ENCODE measurements at places on chromosomes 1 and 21.
A peak's percentile ranks its signal among the peaks of the same experiment; 100 is the strongest.

- no peak for DNase-seq
Measured at GRCh38 chr1:150321826-150322166, 463 bp downstream of the PRPF3 start.

GRCh38 chr1:113275691-113276090 lies 114.6 kb upstream of the MAGI3 start:
- DNase-seq: no peak

- no peak for DNase-seq
Measured at GRCh38 chr1:216261631-216262030, 161.6 kb downstream of the USH2A start.

- peak; percentile 85 for DNase-seq
Measured at GRCh38 chr1:225467193-225468020, 39.6 kb upstream of the LBR start.

DNA sequence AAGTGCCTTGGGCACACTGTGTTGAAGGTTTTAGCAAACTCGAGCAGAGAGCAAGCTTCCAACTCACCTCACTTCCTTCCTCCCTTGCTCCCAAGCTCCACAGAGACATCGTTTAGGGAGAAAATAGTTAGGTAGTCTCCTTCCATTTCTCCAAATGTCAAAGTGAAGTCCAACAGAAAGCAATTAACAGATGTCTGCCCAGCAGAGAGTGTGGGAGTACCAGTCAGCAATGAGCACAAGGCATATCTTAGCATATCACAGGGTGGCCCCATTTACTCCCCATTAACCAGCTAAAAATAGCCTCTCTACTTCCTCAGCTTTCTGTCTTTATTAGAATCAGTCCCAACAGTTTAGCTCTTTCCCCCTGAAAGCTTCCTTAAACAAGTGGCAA lies 334.2 kb upstream of the CAMK1G start:
- DNase-seq: no peak

DNA sequence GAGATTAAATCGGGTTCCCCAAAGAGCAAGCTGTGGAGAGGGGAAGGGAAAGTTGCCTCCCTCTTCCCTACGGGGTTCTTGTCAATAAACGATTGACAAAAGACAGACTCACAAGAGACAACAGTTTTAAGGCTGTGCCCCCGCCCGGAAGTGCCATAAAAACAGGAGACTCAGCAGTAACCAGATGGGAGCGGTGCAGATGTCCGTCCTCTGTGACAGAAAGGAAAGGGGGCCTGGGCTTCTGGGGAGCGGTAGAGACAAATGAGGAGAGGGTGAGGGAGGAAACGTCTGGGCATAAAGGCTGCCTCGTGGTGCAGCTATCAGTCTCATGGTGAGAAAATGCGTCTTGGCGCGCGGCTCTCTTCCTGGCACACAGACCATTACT lies 5.9 kb downstream of the TP73 start:
- no peak for DNase-seq

- no peak for DNase-seq
Measured at GRCh38 chr1:37169743-37170275, 135.5 kb upstream of the GRIK3 start.

DNA sequence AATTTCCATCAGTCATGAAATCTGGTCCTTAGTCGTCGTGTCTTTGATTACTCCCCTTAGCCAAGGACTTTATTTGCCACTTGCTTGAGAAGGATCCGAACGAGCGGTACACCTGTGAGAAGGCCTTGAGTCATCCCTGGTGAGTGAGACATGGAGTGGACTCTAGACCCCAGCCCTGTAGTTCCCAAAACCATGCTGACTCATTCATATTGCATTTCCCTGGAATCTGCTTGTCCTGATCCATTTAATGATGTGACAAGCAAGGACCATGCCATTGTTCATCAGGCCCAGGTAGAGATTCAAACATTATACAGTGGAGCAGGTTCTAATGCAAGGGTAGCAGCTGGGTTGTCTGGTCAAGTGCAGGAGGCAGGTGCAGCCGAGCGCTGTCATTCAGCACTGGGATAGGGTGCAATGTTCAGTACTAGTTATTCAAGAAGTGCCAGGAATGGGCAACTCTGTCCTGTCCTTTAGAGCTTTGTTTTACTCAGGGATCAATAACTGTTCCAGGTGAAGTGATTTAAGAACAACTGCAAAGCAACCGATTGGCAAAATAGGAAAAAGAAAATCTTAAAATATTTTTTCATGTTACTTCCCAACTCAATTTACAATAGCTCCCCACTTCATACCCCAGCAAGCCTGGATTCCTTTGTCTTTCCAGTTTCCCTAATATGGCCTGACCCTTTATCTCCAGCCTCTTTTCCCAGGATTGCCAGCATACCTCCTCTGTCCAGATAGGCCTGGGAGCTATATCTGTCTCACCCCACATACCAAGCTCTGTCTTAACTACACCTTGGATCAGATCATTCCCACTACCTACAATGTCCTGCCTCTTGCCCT lies 26.5 kb downstream of the CAMK1G start:
- peak; percentile 1 for DNase-seq

DNA sequence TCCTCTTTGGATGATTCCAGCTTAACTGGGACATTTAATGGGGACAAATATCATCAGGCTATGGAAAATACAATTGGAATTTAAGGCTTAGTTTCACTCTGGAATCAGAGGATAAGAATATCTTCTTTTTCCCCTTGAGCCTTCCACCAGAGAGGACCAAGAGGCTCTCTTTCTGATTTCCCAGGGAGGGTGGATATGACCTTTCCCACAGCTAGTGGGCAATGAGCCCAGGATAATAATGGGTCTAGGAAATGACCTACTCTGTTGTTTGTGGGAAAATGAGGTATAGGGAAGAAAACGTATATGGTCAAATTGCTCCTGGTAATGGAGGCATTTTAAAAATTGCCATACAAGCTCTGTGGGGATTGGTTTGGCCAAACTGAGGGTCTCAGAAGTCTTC lies 1.9 kb downstream of the OR6Y1 start:
- DNase-seq: no peak

GRCh38 chr1:230430499-230430898 lies 4.4 kb upstream of the PGBD5 start:
- DNase-seq: no peak

DNA sequence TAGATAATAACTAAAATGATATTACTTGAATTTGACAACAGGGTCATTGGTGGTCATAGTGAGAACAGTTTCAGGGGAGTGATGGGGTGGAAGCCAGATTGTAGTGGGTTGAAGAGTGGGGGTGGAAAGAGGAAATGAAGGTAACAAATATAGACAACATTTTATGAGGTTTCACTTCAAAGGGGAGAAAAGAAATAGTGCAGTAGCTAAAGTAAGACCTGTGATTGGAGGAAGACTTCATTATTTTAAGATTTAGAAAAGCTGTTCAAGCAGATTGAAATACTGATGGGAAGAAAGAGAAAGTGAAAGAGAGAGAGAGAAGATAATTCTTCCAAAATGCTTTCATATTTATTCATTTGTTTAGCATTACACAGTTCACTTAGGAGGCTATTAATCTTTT lies 52.0 kb upstream of the KCNA3 start:
- no peak for DNase-seq

DNA sequence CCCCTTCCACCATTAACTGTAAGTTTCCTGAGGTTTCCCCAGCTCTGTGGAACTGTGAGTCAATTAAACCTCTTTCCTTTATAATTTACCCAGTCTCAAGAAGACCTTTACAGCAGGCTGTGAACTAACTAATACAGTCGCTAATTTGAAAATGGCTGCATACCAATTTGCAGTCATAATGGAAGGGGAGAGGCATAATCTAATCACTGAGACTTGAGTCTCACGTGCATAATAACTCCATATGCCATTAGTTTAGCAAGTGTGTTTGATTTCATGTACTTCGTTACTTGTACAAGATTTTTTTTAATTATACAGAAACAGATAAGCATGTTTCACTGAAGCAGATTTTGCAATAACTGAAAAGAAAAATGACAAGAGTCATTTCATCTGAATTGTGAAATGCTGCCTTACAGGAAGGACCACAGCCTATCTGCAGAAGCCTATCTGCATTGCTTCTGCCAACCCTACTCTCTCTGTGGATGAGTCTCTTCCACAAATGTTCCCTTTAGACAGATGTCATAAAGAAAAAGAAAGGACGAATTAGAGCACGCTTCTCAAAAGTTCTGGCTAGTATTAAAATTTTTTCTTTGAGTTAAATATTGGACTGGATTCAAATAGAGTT lies 99.1 kb downstream of the PTGER3 start:
- DNase-seq: no peak

- DNase-seq: no peak
Measured at GRCh38 chr1:19203440-19203839, 6.6 kb downstream of the UBR4 start.

GRCh38 chr1:15249081-15249480 lies 2.1 kb downstream of the FHAD1 start:
- DNase-seq: no peak

- no peak for DNase-seq
Measured at GRCh38 chr1:156658945-156659574, 17.1 kb downstream of the BCAN start.

GRCh38 chr1:195241066-195241465 lies 1367.2 kb downstream of the KCNT2 start:
- no peak for DNase-seq

GRCh38 chr1:171438441-171438840 lies 46.9 kb upstream of the PRRC2C start:
- no peak for DNase-seq

- no peak for DNase-seq
Measured at GRCh38 chr21:37463083-37463801, 96.7 kb downstream of the DYRK1A start.

DNA sequence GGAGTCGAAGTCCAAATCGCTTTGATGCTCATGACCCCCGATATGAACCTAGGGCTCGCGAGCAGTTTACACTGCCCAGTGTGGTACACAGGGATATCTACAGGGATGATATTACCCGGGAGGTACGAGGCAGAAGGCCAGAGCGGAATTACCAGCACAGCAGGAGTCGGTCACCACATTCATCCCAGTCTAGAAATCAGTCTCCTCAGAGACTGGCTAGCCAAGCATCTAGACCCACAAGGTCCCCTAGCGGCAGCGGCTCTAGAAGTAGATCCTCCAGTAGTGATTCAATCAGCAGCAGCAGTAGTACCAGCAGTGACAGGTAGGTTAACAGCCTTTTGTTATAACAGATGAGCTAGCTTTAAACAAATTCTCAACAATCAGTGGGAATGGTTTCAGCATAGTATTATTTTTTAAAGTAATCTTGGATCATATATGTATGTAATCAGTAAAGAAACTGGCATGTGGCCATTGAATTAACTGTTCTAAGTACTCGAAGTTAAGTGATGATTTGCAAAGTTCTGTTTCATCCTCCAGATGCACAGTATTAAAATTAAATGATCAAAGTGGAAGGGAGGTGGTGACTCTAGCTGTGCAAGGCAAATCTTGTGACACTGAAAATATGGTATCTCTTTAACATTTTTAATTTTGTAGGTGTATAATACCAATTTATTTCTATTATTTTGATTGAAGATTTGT lies 29.0 kb downstream of the SPEN start:
- DNase-seq: no peak

All from upper lobe of right lung (tissue), 1 donor.